ENCODE measurements at places on chromosomes 2 and 18.

DNA sequence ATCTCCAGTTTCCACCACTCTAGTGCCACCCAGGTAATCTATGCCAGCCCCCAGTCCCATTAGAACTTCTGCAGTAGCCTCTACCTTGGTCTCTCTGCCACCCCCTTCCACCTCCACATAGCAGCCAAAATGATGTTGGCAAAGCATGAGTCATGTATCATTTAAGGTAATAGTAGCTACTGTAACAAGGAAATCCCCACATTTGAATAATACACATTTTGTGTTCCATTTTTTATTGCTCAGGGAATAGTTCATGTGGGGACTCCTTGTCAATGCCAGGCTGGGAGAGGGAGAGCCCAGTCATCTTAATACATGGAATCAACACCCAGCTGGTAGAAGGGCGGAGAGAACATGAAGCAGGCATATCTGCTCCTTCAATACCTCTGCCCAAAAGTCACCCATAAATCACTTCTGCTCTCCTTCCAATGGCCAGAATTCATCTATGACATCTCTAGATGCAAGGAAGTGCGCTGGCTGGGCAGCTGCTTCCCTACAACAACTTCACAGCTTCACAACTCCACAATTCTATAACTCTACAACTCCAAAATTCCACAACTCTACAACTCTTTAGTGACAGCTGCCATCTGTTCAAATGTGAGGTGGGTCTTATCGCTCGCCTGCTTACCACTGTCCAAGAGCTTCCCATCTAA, 70.6 kb upstream of the GLS start:
- no peak for DNase-seq

DNA sequence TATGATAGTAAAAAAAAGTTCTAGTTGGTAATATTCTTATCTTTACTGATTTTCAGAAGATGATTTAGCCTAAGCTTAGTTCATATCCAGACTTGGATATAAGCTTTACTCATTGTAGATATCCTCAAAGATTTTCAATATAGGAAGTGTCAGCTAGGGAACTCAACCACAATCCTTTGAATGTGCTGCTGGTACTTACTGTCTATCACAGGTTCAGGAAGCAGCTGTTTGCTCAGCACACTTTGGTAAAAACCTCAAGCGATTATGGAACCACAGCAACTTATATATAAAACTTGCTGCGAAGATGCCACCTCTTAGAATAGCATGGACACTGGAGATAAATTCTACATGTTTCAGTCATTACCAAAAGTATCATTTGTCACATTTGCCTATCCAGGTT, 60.1 kb upstream of the TNFRSF11A start:
- DNase-seq: no peak

- DNase-seq: no peak
These were observed 29.6 kb downstream of the SLC25A12 start for GRCh38 chr2:171864357-171864985.

DNA sequence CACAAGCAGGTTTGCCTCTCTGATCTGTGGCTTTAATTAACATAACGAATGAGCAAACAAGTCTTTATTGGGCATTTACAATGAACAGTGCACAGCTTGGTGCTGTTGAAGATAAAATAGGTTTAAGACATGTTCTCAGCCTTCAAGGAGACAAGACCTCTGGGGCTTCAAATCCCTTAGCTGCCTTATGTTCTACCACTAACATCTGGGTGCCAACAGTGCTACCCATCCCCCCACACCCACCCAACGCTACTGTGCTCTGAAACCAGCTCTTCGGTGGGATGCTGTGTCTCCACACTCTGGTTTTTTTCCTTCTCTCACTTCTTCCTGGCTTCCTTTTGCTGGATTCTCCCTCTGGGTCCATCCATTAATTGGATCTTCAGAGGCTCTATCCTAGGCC, 14.1 kb upstream of the B3GNT2 start:
- no peak for DNase-seq

DNA sequence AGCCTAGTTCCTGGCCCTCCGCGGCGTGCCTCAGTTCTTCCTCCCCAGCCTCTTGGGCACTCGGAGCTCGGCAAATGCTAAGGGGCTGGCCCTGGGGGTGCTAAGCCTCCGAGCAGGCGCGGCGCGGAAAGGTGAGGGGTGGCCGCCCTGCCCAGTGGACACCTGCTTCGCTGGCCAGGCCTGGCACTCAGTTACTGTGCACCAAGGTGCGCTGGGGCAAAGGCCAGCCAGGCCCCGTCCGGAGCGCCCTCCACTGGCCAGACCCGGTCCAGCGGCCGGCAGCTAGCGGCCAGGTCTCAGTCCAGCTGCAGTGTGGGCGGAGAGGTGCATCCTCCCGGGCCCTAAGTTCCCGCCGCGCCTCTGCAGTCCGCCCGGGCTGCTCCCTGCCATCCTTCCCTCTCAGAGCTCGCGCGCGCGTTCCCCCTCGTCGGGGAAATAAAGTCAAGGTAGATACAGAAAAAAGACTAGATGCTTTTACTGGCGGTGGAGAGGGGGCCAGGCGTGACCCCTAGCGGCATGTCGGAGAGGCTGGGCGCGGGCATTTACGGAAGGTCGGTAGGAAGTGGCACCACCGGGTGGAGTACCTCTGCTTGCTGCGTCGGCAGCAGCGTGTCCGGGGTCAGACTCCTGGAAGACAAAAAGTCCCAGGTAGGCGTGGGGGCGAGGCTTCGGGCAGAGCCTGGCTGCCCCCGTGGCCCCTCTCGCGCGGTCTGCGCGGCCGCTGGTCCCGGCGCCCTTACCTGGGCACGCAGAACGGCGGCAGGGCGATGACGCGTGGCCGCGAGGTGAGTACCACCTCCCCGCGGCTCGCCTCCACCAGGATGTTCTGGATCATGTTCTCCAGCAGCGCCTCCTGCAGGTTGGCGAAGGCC, 9.4 kb upstream of the CRYBA2 start:
- DNase-seq: no peak

DNA sequence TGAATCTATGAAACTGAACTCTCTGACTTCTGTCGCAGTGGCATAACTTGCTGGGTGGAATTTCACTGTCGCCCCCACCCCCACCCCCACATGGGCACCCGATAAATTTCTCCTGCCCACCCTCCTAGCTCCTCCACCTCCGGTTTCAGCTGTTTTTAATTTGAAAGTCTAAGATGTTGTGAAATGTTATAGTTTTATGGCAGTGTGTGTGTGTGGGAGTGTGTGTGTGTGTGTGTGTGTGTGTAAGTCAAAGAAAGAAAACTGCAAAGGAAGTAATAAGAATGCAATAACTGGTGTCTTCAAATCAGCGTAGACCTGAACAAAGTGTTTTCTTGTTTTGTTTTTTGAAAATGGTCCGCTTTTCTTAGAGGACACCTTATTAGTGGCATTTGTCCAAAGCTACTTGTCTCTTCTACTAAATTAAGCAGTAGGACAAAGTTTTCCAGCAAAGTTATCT, 388 bp downstream of the DTNA start:
- peak; percentile 79 for DNase-seq

GRCh38 chr2:99988599-99988998, 153.8 kb downstream of the AFF3 start:
- DNase-seq: peak; percentile 53

GRCh38 chr2:233756429-233757081, 3.5 kb upstream of the UGT1A1 start:
- DNase-seq: no peak

DNA sequence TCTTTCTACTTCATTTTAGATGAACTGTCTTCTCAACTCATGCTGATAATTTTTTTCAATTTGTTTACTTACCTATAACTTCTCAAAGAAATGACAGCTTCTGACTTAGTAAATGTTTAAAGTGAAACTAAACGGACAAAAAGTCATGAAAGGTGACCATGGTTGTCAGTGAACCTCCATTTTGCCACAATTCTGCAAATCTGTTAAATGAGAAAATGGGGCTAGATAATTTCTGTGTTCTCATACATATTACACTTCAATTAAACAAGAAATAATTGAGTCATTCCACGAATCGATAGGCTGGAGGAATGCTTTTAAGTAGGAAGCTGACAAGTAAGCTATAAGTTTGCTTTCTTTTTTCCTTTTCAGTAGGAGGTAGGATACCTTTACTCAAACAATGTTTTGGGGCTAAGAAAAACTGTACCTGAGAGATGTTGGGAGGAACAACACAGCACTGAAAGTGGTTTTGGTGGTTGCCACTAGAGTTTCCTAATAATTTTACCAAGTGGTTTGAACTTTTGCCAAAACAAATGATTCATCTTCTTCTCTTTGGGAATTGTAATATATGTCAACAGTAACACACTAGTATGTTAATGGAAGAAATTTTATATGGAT, 17.1 kb downstream of the DYNAP start:
- peak; percentile 5 for DNase-seq

DNA sequence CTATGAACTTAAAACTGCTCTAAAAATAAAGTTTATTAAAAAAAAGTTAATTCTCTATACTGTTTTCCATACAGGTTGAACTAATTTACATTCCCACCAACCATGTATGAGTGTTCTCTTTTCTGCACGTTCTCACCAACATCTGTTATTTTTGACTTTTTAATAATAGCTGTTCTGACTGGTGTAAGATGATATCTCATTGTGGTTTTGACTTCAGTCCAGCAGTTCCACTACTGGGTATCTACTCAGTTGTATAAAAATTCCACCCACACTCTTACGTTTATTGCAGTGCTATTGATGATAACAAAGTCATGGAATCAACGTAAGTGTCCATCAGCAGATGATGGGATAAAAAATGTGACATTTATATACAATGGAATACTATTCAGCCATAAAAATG, 33.7 kb downstream of the SPAG16 start:
- DNase-seq: peak; percentile 65

DNA sequence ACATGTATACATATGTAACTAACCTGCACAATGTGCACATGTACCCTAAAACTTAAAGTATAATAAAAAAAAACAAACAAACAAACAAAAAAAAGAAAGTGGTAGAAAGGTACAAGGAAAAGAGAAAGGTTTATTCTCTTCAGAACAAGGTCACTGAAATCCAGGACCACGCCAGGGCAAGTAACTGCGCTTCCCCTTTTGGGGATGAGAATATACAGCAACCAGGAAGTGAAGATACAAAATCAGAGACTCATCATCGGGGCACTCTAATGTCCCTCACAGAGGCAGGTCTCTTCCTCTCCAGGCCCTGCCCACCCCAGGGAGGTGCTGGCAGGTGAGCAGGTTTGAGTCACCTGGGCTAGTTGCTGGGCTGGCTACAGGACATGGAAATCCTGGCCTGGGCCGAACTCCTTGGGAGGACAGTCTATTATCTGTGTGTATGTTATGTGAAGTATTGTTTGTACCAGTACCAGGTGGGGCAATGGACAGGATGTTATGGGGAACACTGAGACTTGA, 100.4 kb upstream of the GPR45 start:
- DNase-seq: no peak

GRCh38 chr2:18721038-18721922, 131.9 kb upstream of the NT5C1B start:
- no peak for DNase-seq
